ENCODE measurements at places on chromosomes 6 and 20.

GRCh38 chr6:101760843-101761621 lies 367.5 kb downstream of the GRIK2 start:
- no peak for DNase-seq

GRCh38 chr6:14540810-14541540 lies 423.4 kb downstream of the CD83 start:
- no peak for DNase-seq

DNA sequence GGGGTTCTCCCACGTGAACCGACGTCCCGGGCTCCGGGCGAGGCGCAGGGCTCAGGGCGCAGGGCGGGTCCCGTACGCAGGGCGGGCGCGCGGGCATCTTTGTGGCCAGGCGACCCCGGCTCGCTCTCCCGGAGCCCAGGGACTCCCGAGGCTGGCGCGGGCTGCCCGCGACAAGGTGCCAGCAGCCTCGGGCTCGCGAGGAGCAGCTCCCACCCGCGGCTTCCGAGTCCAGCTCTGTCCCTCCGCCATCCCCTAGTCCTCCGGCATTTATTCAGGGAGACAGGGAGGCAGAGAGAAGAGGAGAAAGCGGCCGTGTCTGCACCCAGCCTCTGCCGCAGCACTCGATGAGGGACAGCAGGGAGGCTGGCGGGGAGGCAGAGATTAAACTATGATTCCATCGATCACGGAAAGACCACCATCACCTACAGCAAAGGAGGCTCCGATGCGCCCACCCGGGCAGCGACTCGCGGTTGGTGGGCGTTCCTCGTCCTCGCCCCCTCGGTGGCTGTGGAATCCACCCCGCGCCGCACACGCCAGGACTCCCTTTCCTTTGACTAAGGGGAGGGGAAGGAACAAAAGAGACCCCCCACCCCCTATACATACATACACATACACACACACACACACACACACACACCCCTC lies 1.1 kb downstream of the RGS17 start:
- no peak for DNase-seq

DNA sequence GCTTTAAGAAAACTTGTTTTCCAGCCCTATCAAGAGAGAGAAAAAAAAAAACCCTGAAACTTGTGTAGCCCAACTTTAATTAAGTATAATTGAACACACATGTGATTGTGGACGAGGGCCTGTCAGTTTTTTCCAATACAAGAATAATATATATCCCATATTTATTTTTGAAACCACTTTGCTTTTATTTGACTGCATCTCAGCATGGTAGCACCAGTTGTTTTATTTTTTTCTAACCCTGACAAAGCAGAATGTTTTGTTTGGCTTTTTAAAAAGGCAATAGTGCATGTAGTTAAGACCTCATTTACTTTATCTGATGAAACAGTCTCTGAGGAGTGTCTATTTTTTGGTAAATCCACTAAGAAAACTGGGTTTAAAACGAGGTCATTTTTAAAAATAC lies 257.7 kb downstream of the CDKAL1 start:
- DNase-seq: no peak

- DNase-seq: no peak
Observed at GRCh38 chr20:40251284-40251932, 437.6 kb downstream of the MAFB start.

DNA sequence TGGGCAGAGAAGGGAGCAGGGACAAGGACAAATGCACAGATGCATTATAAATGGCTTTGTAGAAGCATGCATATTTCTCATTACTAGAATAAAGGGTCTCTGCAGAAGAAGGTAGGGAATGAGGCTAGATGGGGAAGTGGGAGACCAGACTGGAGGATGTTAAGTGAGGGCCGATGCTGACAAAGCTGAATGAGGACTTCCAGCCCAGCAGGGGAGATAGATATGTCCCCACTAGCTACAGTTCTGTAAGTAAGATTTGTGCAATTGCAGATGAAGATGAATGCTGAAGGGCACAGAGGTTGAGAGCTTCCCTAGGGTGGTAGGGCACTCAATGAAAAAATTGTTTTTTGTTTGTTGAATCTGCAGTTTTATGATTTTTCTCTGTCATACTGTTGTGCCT lies 16.9 kb downstream of the ADGRG6 start:
- DNase-seq: no peak

DNA sequence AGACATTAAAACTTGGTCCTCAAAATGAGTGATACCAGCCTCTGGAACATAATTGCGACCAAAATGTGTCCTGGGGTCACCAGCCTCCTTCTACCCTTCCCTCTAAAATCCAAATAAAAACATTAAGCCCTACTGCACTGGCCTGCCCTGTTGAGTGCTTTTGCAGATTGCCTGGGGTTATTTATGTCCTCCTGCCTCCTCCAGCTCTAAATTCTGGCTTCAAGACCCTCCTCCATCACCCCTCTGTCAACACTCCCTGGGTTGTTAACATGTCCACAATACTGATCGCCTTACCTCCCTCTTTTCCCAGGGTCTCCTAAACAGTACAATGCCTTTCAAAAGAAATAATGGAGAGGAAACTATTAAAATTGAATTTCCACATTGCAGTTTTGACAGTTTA lies 327.5 kb downstream of the NRN1 start:
- DNase-seq: no peak

- DNase-seq: no peak
Observed at GRCh38 chr6:55980627-55981211, 105.3 kb upstream of the BMP5 start.

- no peak for DNase-seq
Observed at GRCh38 chr6:87473419-87473903, 687 bp downstream of the SLC35A1 start.

DNA sequence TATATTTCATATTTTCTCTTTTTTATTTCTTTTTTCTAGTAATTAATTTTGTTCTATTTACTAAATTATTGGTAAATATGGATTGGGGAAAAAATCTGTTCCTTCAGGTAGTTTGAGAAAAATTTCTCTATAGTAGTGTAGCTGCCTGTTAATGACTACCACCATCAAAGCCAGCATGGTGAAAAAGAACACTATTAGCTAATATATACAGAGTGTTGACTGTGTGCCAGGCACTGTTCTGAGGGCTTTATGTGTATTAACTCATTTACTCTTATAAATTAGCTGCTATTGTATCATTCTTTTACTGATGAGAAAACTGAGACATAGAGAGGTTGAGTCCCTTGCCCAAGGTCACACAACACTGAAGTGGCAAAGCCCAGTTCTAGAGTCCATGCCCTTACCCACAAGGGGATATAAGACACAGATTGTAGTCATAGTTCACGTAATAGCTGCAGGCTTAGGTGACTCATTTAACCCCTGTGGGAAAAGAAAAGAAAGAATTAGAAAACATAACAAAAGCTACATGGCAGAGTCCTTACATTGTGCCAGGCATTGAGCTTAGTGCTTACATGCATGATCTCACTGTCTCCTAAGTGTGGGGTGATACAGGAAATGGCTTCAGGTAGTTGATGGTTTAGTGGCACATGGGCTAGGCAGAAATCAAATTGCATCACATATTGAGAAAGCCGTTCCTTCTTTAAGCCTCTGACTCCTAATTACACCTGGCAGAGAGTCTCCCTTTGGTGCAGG lies 12.2 kb upstream of the AKIRIN2 start:
- no peak for DNase-seq

GRCh38 chr6:169396554-169397163 lies 143.0 kb upstream of the THBS2 start:
- no peak for DNase-seq

GRCh38 chr20:39676857-39677391 lies 714.8 kb downstream of the DHX35 start:
- DNase-seq: no peak

- no peak for DNase-seq
Observed at GRCh38 chr20:12289465-12289864, 371.8 kb downstream of the BTBD3 start.

- DNase-seq: no peak
Observed at GRCh38 chr6:83359638-83360037, 71.2 kb downstream of the ME1 start.

- no peak for DNase-seq
Observed at GRCh38 chr20:33650753-33651561, 11.2 kb upstream of the C20orf144 start.

DNA sequence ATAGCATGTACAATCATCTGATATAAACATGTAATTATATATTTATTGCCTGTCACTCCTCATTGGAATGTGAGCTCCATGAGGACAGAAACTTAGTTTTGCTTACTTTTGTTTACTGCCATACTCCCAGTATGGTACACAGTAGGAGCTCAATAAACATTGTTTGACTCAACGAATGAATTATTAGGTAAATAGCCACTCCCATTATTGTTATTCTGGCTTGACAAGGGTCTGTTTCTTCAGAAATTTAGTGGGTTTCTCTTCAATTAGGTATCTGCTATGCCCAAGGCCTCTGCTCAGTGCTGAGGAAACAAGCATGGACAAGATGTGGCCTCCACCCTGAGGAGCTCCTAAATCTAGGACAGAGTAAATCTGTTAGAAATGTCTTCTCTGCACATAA lies 6.3 kb downstream of the BCL2L1 start:
- DNase-seq: no peak

DNA sequence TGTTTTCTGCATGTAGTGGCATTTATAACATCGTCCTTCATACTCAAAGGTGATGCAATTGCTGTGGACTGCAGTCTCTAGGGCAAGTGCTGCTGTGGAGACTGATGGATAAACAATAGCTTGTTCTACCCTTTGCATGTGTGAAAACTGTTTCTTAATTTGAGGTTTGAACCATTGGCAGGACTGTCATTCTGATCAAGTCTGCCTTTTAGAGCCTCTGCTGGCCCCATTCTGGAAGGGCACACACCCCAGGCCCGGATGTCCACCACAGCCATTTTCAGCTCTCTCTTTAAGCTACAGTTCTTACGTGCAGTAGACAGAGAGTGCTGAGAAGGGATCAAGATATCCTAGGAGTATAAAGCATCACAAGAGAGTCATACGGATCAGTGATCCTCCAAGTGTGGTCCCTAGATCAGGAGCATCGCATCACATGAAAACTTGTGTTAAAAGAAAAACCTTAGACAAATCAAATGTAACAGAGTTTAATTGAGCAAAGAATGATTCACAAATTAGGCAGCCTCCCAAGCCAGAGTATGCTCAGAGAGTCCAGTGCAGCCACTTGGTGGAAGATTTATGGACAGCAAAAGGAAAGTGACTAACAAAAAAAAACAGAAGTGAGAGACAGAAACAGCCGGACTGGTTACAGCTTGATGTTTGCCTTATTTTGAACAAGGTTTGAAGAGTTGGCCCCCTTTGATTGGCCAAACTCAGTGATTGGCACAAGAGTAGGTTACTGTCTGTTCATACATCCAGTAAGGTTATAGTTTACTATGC lies 52.0 kb downstream of the FRK start:
- DNase-seq: no peak

DNA sequence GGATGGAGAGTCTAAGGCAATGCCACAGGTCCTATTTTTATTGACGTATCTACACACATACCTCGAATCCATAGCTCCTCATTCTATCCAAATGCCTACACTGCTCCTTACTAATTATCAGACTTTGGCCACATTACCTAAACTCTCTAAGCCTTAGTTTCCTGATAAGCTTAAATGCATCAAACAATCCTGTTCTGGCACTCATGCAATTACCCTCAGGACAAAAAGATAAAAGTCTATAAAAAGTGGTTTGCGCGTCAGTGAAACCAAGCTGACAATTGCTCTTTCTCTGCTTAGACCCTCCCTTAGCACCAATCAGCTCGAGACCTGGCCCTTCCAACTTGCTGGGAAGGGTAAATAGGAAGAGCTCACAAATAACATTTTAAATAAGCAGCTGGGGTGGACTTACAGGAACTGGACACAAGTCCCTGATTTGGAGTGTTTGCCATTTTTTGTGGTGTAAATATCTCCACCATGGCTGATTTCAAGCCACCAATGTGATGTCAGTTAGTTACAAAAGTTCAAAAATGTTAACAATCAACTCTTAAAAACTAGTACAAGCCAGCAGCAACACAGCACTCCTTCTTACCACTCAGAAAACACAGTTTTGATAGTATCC lies 7.2 kb upstream of the PLEKHG1 start:
- no peak for DNase-seq

DNA sequence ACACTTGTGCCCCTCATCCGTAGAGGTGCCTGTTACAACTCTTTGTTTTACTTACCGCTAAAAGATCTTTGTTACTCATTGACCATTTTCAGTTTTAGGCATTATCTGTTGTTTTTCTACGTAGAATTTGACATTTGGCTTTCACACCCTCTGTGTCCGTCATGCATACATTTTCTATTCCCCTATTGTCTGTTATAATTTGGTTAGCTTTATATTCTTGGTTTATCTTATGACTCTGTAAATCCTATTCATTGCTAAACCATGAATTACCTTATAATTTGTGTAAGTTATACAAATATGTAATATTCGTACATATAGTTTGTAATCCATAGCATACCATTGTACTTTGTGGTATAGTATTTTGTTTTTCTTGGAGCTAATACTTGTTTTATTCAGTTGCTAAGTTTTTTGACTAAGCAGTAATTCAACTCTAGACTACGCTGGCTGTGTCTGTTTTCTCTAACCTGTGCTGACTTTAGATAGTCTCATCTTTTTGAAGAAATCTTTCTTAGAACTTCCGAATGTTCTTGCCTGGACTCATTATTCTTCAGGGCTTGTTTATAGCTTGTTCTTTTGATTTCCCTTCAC lies 21.8 kb downstream of the CDC5L start:
- DNase-seq: no peak

GRCh38 chr20:48847498-48848205 lies 19.9 kb upstream of the PREX1 start:
- DNase-seq: no peak

GRCh38 chr20:43571310-43571709 lies 12.5 kb downstream of the SGK2 start:
- DNase-seq: no peak

DNA sequence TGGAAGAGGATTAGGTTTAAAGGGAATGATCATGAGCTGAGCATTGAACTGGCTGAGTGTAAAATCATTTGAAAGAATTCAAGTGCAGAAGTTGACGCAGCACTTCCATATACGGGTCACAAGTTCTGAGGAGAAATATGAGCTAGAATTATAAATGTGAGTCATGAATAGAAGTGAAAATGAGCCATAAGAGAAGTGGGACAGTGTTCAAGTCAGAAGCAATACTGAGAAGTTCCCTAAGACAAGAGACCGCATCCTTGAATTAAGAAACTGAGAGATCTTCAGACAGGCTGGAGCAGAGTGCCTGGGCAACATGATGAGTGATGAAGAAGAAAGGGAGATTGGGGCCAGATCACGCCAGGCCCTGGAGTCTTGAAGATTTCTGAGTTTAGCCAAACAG lies 209.7 kb downstream of the TBX18 start:
- DNase-seq: no peak

GRCh38 chr6:93272896-93273295 lies 146.5 kb downstream of the EPHA7 start:
- DNase-seq: no peak

DNA sequence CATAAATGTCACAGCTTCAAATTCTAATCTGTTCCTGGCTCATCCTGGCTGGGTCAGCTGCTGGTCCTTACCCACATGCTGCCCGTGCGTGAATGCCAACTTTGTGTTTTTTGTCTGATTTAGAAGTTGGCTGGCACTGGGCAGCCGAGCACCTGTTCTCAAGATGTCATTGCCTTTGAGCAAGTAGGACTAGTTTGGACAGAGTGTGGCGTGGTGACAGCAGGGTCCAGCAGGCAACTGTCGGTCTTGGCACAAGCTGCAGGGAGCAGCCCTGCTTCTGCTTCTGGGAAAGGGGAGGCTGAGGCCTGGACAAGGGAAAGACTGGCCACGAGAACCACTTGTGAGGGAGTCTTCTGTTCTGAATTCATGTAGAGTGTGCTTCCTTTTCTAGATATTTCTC lies 26.4 kb upstream of the ADRM1 start:
- no peak for DNase-seq
